ENCODE measurements at places on chromosomes 16 and 17. TPM values are rescaled to one million over a fixed set of nuclear protein-coding genes. Genes with fewer than 3 reads are reported as not detected.

DNA sequence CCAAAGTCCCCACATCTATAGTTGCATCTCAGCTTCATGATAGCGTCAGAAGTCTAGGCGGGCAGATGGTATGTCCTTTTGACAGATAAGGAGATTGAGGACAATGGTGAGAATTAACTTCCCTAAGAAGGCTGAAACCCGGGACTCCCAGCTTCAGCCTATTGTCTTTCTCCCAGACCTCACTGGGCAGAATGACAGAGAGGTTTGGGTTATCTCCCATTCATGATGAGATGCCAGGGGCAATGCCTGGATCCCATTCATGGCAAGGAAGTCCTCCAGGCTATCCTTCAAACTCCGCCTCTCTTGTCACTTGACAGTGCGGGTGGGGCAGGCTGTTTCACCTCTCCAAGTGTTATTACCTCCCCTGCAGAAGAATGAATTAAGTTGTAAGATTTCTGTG is 100.3 kb downstream of the IRX5 start:
- 0 out of 2 replicates have a peak, but pooled peaks cover 6% of the 10 kb centered on the region for H3K4me1 ChIP-seq
- H3K36me3 ChIP-seq: no peaks in the 10 kb centered on the region
- no peak overlapping the region for H3K27ac ChIP-seq
- no peak for DNase-seq

GRCh38 chr17:82120148-82120547 is 22.1 kb upstream of the FASN start:
- DNase-seq: no peak
- H3K36me3 ChIP-seq: no peaks in the 10 kb centered on the region
- H3K27me3 ChIP-seq: no peaks in the 10 kb centered on the region
- H3K4me1 ChIP-seq: no peaks in the 10 kb centered on the region
- H3K27ac ChIP-seq: no peak overlapping the region

DNA sequence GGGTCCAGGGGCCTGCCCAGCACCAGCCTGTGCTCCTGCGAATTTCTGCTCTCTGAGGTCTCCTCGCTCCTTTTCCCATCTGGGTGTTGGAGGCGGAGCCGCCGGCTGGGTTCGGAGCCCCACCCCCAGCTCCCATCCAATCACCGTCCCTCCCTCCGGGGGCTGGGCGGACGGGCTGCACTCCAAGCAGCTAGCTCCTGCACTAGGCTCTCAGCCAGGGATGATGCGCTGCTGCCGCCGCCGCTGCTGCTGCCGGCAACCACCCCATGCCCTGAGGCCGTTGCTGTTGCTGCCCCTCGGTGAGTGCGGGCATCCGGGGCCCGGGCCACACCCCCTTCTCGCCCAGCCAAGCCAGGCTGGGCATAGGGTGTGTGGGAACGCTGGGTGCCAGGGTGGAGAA is at the start of gene NRN1L:
Gene NRN1L, plus strand, starts transcription at position 202 of the 400 bp plus-strand sequence. Its CDS starts 19 bp downstream, at position 221.
- no peaks in the 10 kb centered on the region for H3K27me3 ChIP-seq
- H3K4me3 ChIP-seq: no peak within 1 kb of the TSS
- peaks cover 43% of the 10 kb centered on the region for H3K4me1 ChIP-seq
- peaks cover 8% of the 10 kb centered on the region for H3K36me3 ChIP-seq

DBNDD1 gene
- 64.6 TPM for total RNA-seq
